ENCODE measurements at places on chromosomes 5 and 9. TPM values are rescaled to one million over a fixed set of nuclear protein-coding genes. Genes with fewer than 3 reads are reported as not detected.

The C5orf34 gene
- total RNA-seq = 1.3 TPM

The OBP2B gene
- not detected for total RNA-seq

The PITX1 gene
- total RNA-seq = 12.6 TPM

The TMC1 gene
- not detected for total RNA-seq

The GRM6 gene
- total RNA-seq = not detected

The ANKRD31 gene
- under 0.01 TPM for total RNA-seq

The ENHO gene
- not detected for total RNA-seq

The TIGD6 gene
- 12.9 TPM for total RNA-seq

The TMEFF1 gene
- total RNA-seq = 5.1 TPM

The CXCL14 gene
- total RNA-seq = not detected

The ZNF608 gene
- total RNA-seq = 13.4 TPM

The AK3 gene
- total RNA-seq = 64.7 TPM

The UNC5A gene
- not detected for total RNA-seq

The HMCN2 gene
- total RNA-seq = under 0.01 TPM

The NMUR2 gene
- total RNA-seq = not detected

The EQTN gene
- not detected for total RNA-seq

The BARHL1 gene
- not detected for total RNA-seq

The CCNI2 gene
- not detected for total RNA-seq

The PPIC gene
- 57.7 TPM for total RNA-seq

The SPAAR gene
- not detected for total RNA-seq

The SPIN1 gene
- total RNA-seq = 104 TPM

The ZNF462 gene
- total RNA-seq = 17.0 TPM

All from smooth muscle cell of trachea (primary cell).